ENCODE measurements at places on chromosomes 1 and 21. TPM values are rescaled to one million over a fixed set of nuclear protein-coding genes. Genes with fewer than 3 reads are reported as not detected.

GRCh38 chr1:105442901-105443300 lies 1613.6 kb upstream of the PRMT6 start:
- no peak for DNase-seq

DNA sequence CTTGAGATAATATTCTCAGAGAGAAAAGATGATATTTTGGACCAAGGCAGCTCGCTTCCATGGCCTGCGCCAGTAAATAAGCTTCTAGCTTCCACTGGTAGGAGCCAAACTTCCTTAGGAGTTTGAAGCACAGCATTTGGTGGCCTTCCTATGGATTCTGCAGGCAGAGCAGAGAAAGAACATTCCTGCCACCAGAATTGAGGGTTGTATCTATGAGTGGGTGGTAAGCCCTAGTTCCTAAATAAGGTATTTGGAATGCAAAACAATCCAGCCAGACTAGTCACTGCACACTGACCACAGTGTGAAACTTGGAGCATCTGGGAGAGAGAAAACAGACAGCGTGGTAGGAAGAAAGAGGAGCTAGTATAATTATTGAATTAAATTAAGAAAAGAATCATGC lies 54.1 kb upstream of the BCAR3 start:
- no peak for DNase-seq

GRCh38 chr1:241779897-241780296 lies 68.1 kb upstream of the EXO1 start:
- DNase-seq, result no peak

DNA sequence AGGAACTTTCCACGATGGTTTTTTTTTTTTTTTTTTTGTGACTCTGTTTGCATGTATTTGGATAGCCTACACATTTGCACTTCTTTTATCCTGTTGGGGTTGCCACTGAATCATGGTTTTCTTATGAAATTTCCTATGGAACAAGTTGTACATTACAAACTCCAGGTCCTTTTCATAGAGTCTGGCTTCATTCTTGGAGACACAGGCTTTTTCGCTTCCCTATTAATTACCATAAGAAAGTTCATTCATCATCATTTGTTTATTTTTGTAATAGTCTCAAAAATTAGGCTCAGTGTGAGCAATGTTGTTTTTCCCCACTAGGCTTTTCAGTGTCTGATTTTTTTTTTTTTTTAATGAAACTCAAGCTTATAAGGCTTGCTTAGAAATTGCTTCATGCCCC lies 179.4 kb downstream of the FMN2 start:
- DNase-seq, result no peak

DNA sequence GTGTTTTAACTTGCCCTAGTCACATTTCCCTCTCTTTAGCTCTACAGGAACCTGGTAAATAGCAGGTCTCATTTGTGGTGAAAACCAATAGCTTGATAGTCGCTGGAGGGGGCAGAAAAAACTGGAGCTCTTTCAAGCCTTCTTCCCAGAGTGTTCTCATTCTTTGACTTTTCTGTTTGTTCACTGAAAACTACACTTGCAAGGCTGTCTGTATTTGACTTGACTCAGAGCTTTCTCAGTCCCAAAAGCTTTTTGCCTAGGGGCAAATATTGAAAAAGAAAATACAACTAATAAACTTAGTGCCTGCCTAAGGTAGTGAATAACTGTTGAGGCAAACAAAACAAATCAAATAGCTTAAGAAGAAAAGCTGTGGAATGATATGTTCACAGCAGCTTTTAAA lies 217.1 kb upstream of the CHRM3 start:
- no peak for DNase-seq

- DNase-seq, result no peak
Measured at GRCh38 chr1:119943216-119943615, 46.9 kb upstream of the ADAM30 start.

DNA sequence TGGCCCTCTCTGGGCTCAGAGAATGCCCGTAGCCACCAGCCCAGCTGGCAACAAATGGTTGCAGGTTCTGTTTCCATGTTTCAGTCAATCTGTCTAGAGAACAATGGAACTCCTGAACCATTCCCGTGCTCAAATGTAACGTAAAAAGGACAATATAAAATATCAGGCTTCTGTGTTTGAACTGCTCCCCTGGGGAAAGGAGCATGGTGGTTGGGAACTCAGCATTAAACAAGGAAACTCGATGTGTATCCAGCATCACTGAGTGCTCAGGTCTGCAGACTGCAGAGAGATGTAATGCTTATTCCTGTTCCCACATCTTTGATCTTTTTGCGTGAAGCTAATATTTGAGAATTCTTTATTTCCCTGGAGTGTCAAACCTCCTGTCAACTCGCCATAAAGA lies 326.5 kb downstream of the KIF26B start:
- DNase-seq, result no peak

- DNase-seq, result no peak
Measured at GRCh38 chr1:93087532-93087931, 8.4 kb downstream of the MTF2 start.

AJAP1 gene
- 1.2 TPM for polyA plus RNA-seq

GJA9 gene
- 0.22 TPM for polyA plus RNA-seq

SYDE2 gene
- 9.1 TPM for polyA plus RNA-seq

COL6A1 gene
- 946 TPM for polyA plus RNA-seq

Data from left renal pelvis (tissue), 4 donors.